ENCODE measurements at places on chromosomes 1 and 21.

DNA sequence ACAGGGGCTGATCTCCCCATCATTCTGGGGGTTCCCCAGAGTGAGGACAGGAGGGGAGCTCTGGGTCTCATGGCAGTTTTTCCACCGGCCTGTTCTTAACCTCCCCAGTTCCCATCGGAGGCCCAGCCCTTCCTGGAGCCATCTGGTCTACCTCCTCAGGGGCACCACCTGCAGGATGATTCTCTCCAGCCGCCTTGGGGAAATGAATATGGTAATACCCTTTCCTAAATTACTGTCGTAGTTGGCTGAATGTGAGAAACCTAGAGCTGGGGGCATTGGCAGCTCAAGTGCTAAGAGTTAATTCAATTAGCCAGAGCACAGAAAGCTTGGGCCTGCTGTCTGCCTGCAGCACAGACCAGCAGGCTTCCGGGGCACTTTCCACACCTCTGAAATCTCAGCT lies 64.9 kb downstream of the TAS1R2 start:
- H3K4me1 ChIP-seq: no peaks in the 10 kb centered on the region
- peaks cover 71% of the 10 kb centered on the region for H3K27me3 ChIP-seq
- H3K36me3 ChIP-seq: peaks cover 3% of the 10 kb centered on the region
- no peak for DNase-seq
- no peak overlapping the region for H3K27ac ChIP-seq
- no peak overlapping the region for H3K4me3 ChIP-seq

DNA sequence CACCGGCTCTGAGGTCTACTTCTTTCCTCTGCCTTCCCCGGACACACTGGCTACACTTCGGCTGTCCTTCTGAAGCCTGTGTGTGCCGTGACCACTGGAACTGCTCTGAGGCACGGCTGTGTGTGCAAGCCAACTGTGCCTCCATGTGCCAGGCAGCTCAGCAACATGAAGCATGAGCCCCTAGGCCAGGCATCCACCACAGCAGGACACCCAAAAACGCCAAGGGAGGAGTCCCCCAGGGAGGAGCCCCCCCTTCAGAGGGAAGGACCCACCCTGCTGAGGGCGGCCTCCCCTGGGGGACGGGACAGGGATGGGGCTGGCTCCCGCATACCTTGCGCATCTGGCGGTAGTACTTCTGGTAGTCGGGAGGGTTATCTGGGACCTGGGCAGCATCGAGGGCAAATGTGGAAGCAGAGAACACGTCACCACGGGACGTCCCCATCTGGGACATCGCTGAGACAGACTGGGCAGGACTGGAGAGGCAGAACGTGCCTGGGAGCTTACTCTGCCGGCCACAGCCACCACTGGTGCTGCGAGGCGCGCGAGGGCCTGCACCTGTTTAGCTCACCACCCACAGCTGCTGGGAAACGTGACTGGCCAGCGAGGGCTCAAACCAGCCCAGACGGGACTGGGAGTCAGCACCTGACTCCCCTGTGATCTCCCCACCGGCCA lies 20.5 kb downstream of the LSS start:
- H3K36me3 ChIP-seq: peaks cover 21% of the 10 kb centered on the region
- no peaks in the 10 kb centered on the region for H3K4me1 ChIP-seq
- no peak for DNase-seq
- no peak overlapping the region for H3K4me3 ChIP-seq

GRCh38 chr1:231144416-231145193 lies 17.3 kb upstream of the TRIM67 start:
- peaks cover 69% of the 10 kb centered on the region for H3K27me3 ChIP-seq
- H3K36me3 ChIP-seq: no peaks in the 10 kb centered on the region
- DNase-seq: no peak
- no peaks in the 10 kb centered on the region for H3K4me1 ChIP-seq
- H3K27ac ChIP-seq: no peak overlapping the region

DNA sequence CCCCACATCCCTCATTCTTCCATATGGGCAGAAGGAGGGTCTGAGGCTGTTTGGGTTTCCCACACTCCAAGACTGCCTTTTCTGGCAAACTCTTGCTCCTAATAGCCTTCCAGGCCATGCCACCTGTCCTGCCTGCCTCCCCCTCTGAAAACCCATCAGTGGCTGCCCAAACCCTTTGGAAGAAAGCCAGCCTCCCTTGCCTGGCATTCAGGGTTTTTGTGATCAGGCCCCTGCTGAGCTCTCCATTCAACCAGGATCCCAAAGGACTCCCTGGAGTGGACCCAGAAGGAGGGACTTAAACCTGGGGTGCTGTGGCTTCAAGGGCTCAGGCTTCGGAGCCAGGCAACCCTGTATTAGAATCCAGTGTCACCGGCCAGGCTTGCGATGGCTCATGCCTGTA lies 4.2 kb upstream of the GUCA2A start:
- H3K36me3 ChIP-seq: no peaks in the 10 kb centered on the region
- H3K27me3 ChIP-seq: peaks cover 7% of the 10 kb centered on the region
- H3K4me3 ChIP-seq: no peak overlapping the region
- no peak for DNase-seq

- H3K27me3 ChIP-seq: no peaks in the 10 kb centered on the region
- peak overlapping the region; percentile 61 for H3K4me3 ChIP-seq
- H3K36me3 ChIP-seq: peaks cover 3% of the 10 kb centered on the region
- H3K4me1 ChIP-seq: peaks cover 71% of the 10 kb centered on the region
Observed at GRCh38 chr1:160432371-160432786, 32.0 kb downstream of the VANGL2 start.

DNA sequence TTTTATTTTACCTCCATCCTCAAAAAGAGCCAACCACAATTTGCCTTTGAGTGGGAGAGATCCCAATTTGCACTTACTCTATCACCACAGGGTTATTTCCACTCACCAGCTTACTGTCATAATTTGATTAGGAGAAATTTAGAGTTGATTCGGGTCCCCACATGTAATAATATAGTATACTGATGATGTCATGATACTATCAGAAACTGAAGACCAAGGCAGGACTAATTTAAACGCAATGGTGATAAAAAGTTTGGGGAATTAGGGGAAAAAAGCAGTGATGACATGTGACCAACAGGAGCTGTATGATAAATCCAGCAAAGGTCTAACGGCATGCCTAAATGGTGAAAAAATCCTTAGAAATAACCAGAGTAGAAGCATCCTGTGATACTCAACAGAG lies 54.4 kb downstream of the TRIM33 start:
- H3K27ac ChIP-seq: no peak overlapping the region
- DNase-seq: no peak
- no peak overlapping the region for H3K4me3 ChIP-seq
- no peaks in the 10 kb centered on the region for H3K27me3 ChIP-seq

GRCh38 chr1:43878440-43878839 lies 55.2 kb upstream of the ARTN start:
- no peak for DNase-seq
- H3K27ac ChIP-seq: no peak overlapping the region
- H3K4me1 ChIP-seq: no peaks in the 10 kb centered on the region

DNA sequence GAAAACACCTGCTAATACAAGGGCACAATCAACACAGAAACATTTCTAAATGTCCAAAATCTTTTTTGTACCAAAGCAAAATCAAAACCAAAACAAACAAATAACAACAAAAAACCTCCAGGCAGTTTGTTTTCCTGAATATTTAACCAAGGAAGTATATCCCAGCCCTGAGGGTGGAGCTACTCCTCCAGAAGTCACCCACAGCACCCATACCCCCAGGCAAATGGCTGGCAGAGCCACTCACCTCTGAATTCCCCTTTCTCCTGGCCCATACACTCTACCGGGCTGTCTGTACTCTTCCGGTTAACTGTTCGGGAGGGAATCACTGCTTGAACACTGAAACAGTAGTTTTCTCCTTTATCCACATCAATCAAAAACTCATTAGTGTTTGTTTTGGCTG lies 9.5 kb downstream of the F3 start:
- H3K36me3 ChIP-seq: no peaks in the 10 kb centered on the region
- DNase-seq: no peak
- peaks cover 24% of the 10 kb centered on the region for H3K27me3 ChIP-seq
- H3K4me1 ChIP-seq: no peaks in the 10 kb centered on the region

GRCh38 chr1:109371341-109371739 lies 26.4 kb downstream of the SORT1 start:
- peaks cover 27% of the 10 kb centered on the region for H3K27me3 ChIP-seq
- no peaks in the 10 kb centered on the region for H3K4me1 ChIP-seq
- H3K4me3 ChIP-seq: no peak overlapping the region
- H3K27ac ChIP-seq: no peak overlapping the region
- H3K36me3 ChIP-seq: no peaks in the 10 kb centered on the region

GRCh38 chr1:154454386-154455120 lies 47.5 kb upstream of the TDRD10 start:
- H3K27me3 ChIP-seq: no peaks in the 10 kb centered on the region
- H3K27ac ChIP-seq: no peak overlapping the region
- no peak for DNase-seq
- peaks cover 12% of the 10 kb centered on the region for H3K36me3 ChIP-seq

GRCh38 chr1:91591175-91591974 lies 90.7 kb downstream of the CDC7 start:
- no peak overlapping the region for H3K27ac ChIP-seq
- H3K4me1 ChIP-seq: peaks cover 5% of the 10 kb centered on the region
- no peak for DNase-seq
- H3K36me3 ChIP-seq: no peaks in the 10 kb centered on the region
- no peaks in the 10 kb centered on the region for H3K27me3 ChIP-seq
- H3K4me3 ChIP-seq: no peak overlapping the region

GRCh38 chr1:6396998-6397397 lies 3.4 kb upstream of the ACOT7 start:
- H3K4me3 ChIP-seq: peak overlapping the region; percentile 50
- peaks cover 9% of the 10 kb centered on the region for H3K36me3 ChIP-seq
- peaks cover 20% of the 10 kb centered on the region for H3K4me1 ChIP-seq
- H3K27me3 ChIP-seq: no peaks in the 10 kb centered on the region
- H3K27ac ChIP-seq: no peak overlapping the region

GRCh38 chr21:15839026-15839425 lies 109.2 kb downstream of the USP25 start:
- H3K27me3 ChIP-seq: no peaks in the 10 kb centered on the region
- H3K4me3 ChIP-seq: no peak overlapping the region
- H3K27ac ChIP-seq: no peak overlapping the region
- H3K4me1 ChIP-seq: peaks cover 16% of the 10 kb centered on the region

DNA sequence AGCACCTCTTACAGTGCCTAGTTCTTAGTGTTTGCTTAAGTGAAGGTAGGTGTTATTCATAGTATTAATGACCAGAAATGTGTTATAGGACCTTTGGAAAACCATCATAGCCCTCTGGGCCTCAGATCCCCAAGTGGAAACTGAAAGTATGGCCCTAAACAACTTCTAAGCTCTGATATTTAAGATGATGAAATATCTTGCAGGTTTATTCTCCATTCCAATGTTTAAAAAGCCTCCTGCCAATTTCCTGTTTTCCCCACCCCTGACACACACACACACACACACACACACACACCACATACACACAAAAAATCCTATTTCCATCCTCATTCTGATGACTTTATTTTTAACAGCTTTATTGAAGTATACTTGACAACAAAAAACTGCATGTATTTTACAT lies 108.2 kb downstream of the DIRAS3 start:
- H3K27me3 ChIP-seq: no peaks in the 10 kb centered on the region
- no peak for DNase-seq
- H3K4me1 ChIP-seq: no peaks in the 10 kb centered on the region
- H3K27ac ChIP-seq: no peak overlapping the region
- H3K4me3 ChIP-seq: no peak overlapping the region

DNA sequence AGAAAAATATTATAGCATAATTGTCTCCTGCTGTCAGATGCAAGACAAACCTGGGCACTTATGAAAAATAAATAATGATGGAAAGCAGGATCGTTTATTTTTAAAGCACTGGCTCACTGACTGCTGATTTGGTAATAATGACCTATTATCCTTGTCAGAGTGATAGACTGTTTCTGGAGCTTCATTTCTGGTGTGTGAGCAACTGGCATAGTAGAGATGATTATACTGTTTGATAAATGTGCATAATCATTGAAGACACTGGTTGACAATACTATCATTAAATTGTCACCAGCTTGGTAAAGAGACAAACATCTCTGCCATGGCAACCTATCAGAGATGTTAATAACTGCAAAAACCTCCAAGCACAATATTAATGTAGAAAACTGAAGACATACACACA lies 179.9 kb upstream of the ZNF644 start:
- H3K4me3 ChIP-seq: no peak overlapping the region
- H3K4me1 ChIP-seq: no peaks in the 10 kb centered on the region
- peaks cover 50% of the 10 kb centered on the region for H3K27me3 ChIP-seq
- no peaks in the 10 kb centered on the region for H3K36me3 ChIP-seq
- DNase-seq: no peak

DNA sequence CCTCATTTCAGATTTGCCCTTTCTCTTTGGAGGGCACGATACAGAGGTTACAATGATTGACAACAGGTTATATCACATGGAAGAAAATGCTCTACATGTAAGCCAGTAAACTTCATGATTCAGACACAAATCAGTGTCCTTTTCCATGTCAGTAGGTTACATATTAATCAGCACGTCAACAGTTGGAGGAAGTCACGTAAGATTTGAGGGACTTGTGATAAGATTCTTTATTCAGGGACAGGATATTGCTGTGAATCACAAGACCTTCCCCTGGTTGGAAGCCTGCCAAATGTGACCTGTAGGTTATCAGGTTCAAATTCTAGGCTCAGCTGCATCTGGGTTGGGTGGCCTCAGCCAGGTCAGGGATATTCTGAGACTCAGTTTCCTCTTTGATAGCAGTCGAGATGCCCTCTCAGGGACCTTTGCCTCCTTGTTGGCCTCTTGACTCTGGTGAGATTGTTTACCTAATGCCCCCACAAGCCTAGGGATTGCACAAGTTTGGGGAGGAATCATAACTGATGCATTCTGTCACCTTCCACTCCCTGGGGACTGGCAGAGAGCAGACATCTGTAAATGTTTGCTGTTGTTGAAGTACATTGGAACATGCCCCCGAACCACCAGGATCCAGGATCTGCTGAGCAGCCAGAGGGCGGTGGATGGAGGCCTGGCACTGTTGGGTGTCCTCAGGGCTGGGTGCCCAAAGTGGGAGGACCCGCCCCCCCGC lies 31.9 kb downstream of the SERINC2 start:
- no peak for DNase-seq
- no peak overlapping the region for H3K27ac ChIP-seq
- H3K4me3 ChIP-seq: no peak overlapping the region
- H3K4me1 ChIP-seq: no peaks in the 10 kb centered on the region
- H3K27me3 ChIP-seq: peaks cover 39% of the 10 kb centered on the region

DNA sequence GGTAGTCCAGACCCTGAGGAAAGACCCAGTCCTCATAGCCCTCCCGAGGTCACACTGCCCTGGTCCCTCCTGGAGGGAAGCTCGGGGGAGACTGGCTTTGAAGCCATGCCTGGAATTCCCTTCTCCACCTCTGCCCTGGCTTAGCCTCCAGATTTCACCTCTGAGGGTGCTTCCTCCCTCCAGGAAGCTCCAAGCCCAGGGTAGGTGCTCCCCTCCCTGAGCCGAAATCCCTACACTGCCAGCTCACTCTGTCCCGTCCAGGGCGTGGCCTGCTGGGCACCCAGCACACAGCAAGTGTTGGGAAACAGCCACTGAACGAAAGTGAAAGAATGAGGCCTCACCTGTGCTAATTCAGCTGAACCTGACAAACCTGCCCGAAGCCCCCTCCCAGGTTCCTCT lies 6.0 kb upstream of the TNFRSF25 start:
- no peak overlapping the region for H3K4me3 ChIP-seq
- H3K27me3 ChIP-seq: peaks cover 9% of the 10 kb centered on the region
- H3K36me3 ChIP-seq: no peaks in the 10 kb centered on the region
- no peak overlapping the region for H3K27ac ChIP-seq
- peaks cover 8% of the 10 kb centered on the region for H3K4me1 ChIP-seq
- DNase-seq: no peak

- H3K27ac ChIP-seq: peak overlapping the region; percentile 44
- H3K27me3 ChIP-seq: no peaks in the 10 kb centered on the region
- DNase-seq: no peak
- H3K4me3 ChIP-seq: no peak overlapping the region
- H3K36me3 ChIP-seq: no peaks in the 10 kb centered on the region
Observed at GRCh38 chr1:86887479-86888162, 26.3 kb downstream of the SELENOF start.

Data from effector memory CD8-positive, alpha-beta T cell (primary cell).